Effector memory CD8-positive, alpha-beta T cell (primary cell): ENCODE measurements at places on chromosomes 2 and 18.

DNA sequence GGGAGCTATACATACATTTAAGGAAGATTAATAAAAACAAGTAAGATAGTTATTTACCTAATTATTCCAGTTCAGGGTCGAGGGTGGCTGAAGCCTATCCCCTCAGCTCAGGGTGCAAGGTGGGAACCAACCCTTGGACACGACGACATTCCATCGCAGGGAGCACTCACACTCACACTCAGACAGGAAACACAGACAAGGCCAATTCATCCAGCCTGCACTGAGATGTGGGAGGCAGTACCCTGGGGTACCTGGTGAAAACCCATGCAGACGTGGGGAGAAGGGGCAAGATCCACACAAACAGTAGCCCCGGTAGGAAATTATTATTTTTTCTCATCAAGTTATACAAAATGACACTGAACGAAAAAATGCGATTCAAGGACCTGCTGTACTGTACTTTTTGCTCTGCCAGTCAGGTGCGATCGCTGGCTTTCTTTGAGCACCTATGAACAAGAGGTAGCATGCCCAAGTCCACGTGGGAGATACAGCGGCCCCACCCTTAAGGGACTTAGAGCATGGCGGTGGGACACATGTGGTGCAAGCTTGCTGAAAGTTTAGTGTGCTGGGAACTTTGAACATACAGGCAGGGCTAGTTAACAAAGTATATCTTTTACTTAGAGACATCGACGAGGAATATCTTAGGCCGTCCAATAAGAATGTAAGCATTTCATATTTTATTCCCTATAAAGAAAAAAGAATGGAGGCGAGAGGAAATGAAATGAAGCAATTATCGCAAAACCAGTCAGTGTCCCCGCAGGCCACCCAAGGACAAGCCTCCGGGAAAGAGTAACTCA, 624 bp downstream of the METTL8 start:
- DNase-seq = peak; percentile 21

DNA sequence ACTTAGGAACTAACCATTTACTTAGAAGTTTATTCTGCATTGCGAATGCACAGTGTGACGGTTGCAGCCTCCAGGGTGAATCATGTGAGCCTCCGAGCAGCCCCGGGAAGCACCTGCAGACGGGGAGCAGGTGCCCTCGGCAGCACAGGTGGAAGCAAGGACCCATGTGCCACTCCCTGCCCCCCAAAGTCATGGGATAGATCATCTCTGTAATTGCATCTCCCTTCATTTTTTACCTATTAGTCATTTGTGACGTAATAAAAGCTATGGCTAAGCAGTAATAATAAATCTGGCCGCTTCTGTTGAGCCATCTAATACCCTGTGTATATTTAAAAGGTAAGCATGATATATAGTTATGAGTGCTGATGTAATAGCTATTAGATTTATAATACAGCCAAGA, 97.2 kb downstream of the PTGR3 start:
- DNase-seq = no peak

- no peak for DNase-seq
Observed at GRCh38 chr18:71598374-71598773, 945.8 kb downstream of the CBLN2 start.

GRCh38 chr2:47868611-47869352, 37.5 kb downstream of the FBXO11 start:
- DNase-seq = no peak

- no peak for DNase-seq
Observed at GRCh38 chr2:141878016-141878415, 252.8 kb downstream of the LRP1B start.

GRCh38 chr18:63465059-63465458, 11.7 kb upstream of the SERPINB5 start:
- no peak for DNase-seq

DNA sequence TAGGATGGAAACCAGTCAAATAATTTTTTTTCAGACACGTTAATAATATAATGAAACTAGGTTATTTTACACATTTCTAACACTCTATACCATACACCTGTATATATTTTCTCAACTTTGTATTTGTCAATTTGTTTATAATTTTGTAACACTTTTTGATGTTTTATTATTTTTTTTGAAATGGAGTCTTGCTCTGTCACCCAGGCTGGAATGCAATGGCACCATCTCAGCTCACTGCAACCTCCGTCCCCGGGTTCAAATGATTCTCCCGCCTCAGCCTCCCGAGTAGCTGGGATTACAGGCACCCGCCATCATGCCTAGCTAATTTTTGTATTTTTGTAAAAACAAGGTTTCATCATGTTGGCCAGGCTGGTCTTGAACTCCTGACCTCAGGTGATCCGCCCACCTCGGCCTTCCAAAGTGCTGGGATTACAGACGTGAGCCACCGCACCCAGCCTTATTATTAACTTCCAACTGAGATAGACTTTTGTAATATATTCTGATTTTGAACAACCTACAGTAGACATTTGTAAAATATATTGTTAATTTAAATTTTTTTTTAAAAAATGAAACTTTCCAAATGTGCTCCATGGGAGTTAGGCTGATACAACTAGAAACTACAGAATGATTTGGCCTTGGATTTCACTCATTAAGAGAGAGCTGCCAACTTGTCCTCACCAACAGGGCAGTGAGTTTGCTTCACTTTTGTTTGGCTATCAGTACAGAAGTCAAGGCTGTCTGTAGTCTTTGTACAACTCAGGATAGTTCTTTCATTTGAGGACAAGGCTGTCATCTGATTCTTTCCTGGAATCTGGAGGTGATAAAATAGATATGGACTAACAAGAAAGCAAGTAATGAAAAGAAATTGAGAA, 33.9 kb upstream of the COBLL1 start:
- no peak for DNase-seq

DNA sequence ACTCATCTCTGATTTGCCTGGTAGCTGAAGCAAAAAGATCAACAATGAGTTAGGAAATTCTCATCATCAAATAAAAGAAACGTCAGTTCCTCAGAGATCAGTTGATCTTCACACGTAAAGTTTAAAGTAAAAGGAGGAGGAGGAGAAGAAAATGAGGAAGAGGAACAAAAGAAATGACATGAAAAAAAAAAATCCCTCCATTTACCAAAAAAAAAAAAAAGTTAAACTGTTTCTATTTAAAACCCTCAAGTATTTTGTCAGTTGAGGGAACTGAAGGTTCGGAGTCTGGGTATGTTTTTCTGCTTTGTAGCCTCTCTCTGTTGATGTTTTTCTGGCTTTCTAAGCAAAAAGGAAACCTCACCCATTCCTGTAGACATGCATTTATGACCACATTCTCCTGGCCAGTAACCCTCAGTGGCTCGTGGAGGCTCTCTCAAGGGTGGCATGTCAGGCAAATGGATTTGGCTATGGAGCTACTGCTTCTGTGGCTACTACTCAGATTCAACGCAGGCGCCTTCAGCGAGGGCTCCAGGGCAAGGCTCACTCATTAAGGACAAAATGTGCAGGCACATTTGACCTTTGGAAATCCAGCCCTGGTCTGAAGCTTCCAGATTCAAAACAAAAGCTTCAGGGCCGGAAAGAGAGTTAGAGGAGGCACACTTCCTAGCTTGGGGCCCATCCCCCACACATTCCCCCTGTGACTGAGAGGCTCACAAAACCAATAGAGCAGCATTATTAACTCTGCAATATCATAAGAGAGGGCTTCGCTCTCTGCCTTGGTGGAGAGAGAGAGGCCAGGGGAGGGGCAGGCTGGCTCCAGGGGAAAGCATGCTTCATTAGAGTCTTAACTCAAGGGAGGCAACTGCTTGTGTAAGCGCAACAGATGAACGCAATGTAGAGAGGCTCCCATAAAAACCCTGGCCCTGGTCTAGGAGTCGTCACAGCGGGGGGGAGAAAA, 22.3 kb downstream of the KLF7 start:
- no peak for DNase-seq

DNA sequence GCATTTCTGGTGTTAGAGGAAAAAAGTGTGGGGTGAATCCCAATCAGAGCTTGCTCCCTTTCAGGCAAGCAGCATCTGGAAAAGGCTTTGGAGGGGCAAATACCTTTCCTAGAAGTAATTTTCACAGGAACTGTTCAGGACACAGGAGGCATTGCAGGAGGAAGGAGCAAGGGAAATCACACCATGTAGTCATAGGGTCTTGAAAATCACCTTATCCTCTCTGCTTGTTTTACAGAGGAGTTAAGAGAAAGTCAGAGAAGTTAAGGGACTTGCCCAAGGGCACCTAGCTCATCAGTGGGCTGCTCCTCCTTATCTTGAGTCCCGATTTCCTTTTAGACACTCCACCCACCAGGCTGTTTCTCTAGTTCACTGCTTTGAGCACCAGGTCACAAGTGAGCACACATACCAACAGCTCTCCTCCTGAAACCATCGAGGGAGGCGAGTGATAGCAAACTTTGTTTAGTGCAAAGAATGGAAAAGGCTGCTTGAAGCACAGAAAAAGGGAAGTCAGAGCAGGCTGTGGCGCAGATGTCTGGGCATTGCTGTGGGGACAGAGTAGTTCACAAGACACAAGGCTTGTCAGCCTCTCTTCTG, 89.2 kb upstream of the CXCR4 start:
- no peak for DNase-seq
